ENCODE measurements at places on chromosomes 12 and 14. TPM values are rescaled to one million over a fixed set of nuclear protein-coding genes. Genes with fewer than 3 reads are reported as not detected.

DNA sequence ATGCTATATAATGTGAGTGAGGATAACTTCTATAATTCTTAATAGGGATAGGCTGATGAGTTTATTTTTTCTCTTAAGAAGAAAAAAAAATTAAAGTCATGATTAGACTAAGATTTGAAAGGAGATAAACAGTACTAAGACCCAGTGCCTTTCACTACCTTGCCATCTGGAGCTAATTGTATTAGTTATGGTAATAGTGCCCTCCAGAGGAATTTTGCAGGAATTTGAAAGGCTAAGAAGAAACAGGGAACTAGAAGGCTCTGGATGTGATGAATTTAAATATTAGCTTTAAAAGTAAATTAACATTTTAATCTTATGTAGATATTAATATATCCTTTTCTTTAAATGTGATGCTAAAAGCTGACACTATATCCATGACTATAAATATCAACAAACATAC, 36.6 kb upstream of the PIK3C2G start:
- DNase-seq = peak; percentile 9

DNA sequence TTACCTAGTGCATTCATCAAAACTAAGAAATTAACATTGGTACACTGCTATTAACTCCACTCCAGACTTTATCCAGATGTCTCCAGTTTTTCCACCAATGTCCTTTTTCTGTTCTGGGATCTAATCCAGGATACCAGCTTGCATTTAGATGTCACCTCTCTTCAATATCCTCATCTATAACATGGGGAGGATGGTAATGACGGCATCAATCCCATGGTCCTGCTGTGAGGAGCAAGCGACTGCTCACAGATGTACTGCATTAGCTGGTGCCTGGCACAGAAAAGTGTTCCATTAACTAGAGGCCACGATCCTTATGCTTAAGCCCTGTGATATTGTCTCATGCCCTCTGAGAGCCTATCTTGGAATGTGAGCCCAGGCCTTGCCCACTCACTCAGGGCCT, 53.8 kb downstream of the CALM1 start:
- DNase-seq = no peak

- DNase-seq = no peak
Observed at GRCh38 chr12:12671850-12672660, 23.9 kb downstream of the GPR19 start.

DNA sequence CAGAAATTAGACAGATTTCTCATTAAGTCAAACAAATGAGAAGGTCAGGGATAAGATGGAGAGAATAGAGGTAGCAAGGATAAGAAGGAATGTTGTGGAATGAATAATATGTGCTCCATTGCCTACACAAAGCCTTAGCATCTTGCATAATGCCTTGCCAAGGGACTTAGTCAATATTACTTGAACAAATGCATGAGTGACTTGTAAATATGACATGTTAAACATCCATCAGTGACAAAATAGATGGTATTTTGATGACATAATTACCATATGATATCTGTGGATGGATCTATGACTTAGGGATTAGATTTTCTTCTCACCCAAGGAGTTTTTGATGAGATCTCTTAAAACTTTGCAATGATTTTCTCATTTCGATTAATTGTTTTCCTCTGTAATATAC, 194.1 kb upstream of the RASSF8 start:
- DNase-seq = no peak

GRCh38 chr14:25833341-25834126, 764.3 kb downstream of the NOVA1 start:
- DNase-seq = no peak

- no peak for DNase-seq
Observed at GRCh38 chr12:90773491-90773890, 181.5 kb downstream of the CCER1 start.

DNA sequence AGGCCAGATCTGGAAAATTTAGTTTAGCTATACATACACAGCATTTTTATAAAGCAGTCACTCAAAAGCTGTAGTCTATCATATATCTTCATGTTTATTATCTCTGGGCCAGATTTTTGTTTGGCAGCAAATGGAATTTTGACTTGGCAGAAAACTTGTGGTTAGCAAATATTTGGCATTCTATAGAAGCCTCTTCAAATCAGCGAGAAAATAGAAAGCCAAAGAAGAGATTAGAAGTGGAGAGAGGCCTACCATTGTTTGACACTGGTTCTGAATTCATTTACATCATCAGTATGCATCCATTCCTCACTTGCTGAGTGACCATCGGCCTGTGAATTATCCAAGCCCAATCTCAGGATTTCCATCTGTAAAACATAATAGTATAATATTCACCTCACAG, 1077.6 kb downstream of the GALC start:
- DNase-seq = no peak

DNA sequence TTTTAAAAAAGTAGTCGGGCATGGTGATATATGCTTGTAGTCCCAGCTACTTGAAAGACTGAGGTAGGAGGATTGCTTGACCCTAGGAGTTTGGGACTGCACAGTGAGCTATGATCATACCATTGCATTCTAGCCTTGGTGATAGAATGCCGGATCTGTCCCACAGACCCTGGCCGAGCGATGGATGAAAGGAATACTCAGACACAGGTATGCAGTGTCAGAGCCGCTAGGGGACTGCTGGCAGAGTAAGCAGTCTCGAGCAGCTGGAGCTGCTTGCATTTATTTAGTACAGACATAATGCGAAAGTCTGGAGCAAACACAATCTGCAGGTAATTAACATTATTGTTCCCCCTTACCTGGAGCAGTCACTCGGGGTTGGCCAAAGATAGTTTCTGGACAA, 18.6 kb downstream of the AICDA start:
- DNase-seq = no peak

DNA sequence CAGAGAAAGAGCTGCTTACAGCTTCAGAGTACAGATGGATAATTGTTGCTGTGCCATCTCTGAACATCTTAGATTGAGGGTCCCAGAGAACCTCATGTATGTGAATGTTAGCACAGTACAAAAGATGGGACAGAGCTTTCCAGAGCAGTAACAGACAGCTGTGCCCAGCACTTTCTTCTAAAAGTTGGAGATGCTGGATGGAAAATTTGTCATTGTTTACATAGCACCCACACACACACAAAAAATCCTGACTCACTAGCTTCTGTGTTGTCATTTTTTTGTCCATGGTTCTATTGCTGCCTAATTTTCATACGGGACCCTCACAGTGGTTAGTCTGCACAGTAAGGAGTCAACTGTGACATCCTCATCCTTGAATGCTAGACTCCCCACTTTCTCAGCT, 374.7 kb downstream of the DIO2 start:
- DNase-seq = no peak

GRCh38 chr14:98146416-98146815, 1125.6 kb downstream of the BCL11B start:
- no peak for DNase-seq

- no peak for DNase-seq
Observed at GRCh38 chr12:92561543-92561899, 141.3 kb upstream of the PLEKHG7 start.

GRCh38 chr14:59897757-59898383, 22.1 kb upstream of the LRRC9 start:
- no peak for DNase-seq

The SLC11A2 gene
- total RNA-seq = 42.2 TPM

The TRIM9 gene
- 1.2 TPM for total RNA-seq

The SCYL2 gene
- total RNA-seq = 39.0 TPM
